ENCODE measurements at places on chromosomes 12 and 14.

DNA sequence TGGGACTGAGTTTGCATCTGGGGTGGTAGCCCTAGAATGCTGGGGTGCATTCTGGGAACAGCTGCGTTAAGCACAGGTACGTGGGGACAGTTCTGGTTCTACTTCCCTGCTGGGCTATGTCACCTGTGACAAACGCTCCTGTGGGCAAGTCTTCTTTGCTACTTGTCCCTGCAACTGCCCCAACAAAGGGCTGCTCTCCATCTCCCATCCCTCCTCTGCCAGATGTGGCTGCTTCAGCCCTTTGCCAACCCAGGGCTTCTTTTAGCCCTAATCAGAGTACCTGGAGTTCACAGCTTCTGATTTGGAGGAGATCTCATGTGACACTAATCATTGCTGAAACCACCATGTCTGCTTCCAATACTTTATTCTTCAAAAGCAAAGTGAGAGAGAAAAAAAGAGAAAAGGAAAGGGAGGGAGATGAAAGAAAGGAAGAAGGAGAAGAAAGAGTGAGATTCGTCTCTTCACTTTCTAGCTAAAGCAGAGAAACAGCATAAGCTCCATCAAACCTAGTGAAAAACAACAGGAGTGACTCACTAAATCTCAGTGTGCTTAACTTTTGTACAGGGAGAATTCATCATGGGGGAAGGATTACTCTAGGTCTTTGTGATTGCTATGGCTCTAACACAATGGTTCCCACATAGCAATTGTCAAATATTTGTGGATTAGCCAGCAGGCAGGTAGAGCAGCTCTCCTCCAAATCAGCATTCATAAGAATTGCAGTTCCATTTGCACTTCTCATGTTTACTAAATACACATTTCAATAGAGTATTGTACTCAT lies 174.8 kb downstream of the LRIG3 start:
- no peak for DNase-seq

GRCh38 chr14:54221432-54221803 lies 175.4 kb upstream of the CDKN3 start:
- DNase-seq: no peak

DNA sequence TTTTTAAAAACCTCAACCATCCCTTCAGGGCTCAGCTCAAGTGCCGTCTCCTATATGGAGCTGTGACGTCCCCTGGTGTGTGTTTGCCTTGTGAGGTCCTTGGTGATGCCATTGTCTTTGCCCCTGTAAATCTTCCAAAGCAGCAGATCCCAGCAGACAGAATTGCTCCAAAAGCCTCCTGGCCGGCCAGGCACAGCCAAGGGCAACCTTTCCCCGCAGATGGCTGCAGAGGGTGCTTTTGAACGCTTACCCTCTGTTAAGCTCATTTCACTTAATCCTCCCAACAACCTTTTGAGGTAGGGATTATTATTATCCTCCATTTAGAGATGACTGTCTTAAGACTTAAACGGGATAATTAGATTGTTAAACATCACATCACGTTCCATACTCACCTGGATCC lies 51.4 kb downstream of the RFX4 start:
- DNase-seq: no peak

GRCh38 chr12:28253161-28253641 lies 62.9 kb downstream of the CCDC91 start:
- no peak for DNase-seq

DNA sequence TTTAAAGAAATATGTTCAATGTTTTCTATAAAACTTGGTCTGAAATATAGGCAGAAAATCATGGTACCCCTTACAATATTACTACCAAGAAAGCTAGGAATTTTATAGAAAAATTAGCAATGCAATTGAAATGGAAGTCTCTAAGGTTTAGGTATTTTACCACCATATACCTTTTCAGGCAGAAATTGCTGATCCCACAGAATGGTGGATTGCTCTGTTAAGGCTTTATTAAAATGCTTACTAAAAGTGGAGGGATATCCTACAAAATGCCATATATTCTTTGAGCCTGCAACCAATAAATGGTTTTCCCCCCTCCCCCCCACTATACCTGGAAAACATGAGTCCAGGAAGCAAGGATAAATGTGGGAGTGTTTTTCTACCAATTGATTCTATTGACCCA lies 718.1 kb upstream of the NOVA1 start:
- DNase-seq: no peak

DNA sequence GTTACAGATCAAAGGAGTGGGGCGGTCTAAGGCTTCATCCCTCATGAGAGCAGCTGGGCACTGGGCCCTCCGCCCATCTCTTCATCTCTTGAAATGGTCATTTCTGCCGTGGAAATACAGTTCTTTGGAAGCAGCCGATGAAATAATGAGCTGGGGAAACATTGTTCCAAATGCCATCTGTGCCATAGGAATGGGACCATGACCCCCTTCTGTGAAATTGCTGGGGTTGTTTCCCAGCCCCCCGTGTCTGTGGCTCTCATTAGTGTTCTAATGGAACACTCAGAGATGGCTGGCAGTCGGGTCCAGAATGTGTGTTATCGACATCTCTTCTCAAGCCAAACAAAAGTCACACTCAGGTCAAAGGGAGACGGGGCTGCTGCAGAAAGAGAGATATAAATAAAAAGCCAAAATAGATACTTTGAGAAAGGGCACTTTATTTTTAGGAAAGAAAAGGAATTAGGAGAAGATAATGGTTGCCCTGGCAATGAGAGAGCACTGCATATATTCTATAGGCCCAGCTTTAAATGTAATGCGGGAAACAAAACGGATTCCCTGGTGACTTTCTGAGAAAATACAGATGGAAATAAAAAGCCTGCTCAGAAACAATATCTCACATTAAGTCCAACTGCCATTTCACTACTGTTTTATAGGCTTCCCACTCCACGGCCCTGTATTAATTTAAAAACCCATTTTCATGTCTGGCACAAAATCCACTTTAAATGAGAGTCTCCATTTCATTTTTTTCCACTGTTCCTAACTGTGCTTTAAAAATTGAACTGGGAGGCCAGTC lies 107.1 kb downstream of the TTC8 start:
- DNase-seq: no peak

- no peak for DNase-seq
Measured at GRCh38 chr14:42420071-42420470, 813.4 kb downstream of the LRFN5 start.

- no peak for DNase-seq
Measured at GRCh38 chr12:80565271-80565670, 121.2 kb downstream of the PTPRQ start.

- DNase-seq: no peak
Measured at GRCh38 chr14:99481745-99482099, 513 bp downstream of the CCNK start.

GRCh38 chr14:90275820-90276219 lies 19.5 kb downstream of the PSMC1 start:
- no peak for DNase-seq

DNA sequence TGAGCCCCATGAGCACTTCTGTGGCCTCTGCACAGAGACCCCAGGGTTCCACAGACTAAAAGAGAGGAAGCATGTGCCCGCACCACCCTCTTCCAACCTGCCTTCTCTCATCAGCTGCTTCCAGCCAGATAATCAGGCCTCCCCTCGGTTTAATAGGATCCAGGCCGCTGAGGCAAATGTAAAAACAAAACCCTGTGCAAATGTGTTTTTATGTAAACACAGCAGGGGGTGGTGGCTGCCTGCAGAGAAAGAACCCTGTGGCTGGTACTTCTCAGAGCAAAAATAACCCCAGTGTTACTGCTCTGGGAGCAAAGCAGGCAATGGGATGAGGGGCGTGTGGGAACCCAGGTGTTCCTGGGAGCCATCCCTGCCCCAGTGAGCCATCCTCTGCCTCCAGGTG lies 46.2 kb downstream of the WSCD2 start:
- no peak for DNase-seq

- no peak for DNase-seq
Measured at GRCh38 chr12:102592134-102592533, 111.8 kb upstream of the IGF1 start.

GRCh38 chr12:72133497-72134055 lies 138.6 kb upstream of the TRHDE start:
- DNase-seq: no peak

DNA sequence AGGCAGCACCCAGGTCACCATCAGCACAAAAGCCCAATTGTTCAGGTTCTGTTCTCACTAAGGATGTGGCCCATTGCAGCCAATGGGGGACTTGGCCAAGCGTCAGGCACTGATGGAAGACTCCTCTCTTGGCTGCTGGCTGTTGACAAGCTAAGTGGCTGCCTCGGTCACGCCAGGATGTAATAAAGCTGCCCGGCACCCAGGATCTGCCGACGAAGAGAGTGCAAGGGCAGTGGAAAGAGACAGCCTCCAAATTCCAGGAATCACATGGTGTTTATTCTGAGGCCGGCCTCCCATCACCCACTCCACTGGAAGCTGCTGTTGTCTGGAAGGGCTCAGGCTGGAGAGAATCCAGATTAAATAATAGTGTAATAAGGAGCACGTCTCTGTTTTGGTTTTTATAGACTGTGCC lies 451.8 kb upstream of the TBX3 start:
- DNase-seq: no peak

- DNase-seq: peak; percentile 54
Measured at GRCh38 chr14:77123381-77124325, 17.9 kb downstream of the ZDHHC22 start.

DNA sequence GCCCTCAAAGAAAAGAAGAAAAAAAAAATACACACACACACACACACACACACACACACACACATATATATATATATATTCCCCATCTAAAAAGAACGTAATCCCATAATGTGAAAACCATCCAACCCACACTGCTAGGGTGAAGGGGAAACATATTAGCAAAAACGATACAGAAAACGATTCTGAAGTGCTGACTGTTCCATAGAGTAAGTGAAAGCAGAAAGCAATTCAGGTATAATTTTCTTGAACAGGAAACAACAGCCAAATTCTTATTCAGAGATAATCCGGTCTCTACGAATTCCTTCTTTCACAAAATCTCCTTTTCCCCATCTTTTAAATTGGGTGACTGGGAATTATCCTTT lies 393.5 kb downstream of the NOVA1 start:
- DNase-seq: no peak

- no peak for DNase-seq
Measured at GRCh38 chr14:37620856-37621255, 25.4 kb downstream of the TTC6 start.

- peak; percentile 34 for DNase-seq
Measured at GRCh38 chr14:32472512-32473463, 143.7 kb downstream of the AKAP6 start.

DNA sequence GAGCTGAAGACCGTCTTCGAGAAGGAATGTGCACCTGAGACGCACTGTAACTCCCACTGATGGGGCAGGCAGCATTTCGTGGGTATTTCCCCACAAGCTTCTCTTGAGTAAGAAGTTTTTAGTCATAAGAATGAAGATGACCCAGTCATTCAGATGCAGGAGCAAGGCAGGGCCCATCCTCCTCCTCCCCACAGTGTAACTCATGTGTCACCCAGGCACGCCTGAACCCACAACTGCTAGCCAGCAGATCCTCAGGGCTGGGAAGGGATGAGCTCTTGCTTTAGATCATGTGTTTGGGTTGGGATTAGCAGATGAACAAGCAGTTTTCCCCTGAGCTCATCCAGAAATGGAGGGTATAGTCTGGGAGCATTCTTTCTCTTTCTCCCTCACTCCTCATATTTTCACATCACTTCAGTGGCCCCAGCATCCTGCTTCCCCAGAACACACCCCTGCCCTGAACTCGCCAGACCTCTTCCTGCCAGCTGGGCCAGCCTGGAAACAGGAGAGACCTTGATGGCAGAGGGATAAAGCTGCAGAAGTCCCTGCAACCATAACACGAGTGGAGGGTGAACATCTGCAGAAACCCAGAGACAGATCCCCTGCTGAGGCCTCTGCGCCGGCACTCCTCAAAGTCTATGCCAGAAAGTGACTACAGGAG lies 73.3 kb downstream of the B4GALNT3 start:
- no peak for DNase-seq

DNA sequence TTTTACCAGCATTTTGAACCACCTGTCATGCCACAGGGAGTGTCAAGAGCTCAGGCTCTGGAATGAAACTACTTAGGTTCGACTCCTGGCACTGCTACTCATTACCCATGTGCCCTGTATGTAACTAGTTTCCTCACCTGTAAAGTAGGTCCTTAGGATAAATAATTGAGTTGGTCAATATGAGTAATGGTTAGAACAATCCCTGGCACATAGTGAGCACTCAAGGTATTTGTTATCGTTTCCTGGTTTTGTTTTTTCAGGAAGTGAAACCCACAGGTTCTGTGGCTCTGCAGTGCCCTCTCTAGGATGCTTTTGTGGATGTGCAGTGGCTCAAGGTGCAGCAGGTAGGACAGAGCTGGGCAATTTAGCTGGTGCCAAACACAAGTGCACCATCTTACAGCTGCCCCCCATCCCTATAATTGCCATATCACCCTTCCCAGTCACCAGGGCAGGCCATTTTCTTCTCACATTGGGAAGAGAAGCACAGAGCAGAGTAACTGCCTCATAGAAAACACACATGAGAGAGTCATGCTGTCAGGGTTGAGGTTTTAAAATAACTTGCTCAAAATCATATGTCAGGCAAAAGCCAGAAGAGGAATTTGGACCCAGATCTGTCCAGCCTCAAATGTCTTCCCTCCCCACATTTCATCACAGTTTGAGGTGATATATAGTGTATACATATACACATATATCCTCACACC lies 297.5 kb downstream of the RPAP3 start:
- DNase-seq: no peak

- DNase-seq: no peak
Measured at GRCh38 chr14:90791486-90791885, 24.7 kb downstream of the TTC7B start.
